ENCODE measurements at places on chromosomes 2 and 18.

DNA sequence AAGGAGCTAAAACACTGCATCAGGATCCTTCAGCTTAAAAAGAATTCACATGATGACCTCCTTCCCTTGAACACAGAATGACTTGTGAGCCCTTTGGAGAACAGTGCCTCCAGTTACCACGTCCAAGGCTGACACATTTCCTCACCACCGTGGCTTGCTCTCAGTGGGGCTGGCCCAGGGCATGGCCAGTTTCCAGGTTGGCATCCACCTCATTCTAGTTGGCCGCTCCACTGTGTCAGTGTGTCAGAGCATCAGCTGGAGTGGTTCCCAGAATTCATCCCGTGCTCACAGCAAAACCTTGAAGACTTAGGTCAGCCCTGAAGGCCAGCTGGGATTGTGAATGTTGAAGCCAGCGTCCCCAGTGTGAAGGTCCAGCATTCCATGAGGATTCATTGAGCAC lies 158.5 kb downstream of the INSIG2 start:
- DNase-seq: no peak

DNA sequence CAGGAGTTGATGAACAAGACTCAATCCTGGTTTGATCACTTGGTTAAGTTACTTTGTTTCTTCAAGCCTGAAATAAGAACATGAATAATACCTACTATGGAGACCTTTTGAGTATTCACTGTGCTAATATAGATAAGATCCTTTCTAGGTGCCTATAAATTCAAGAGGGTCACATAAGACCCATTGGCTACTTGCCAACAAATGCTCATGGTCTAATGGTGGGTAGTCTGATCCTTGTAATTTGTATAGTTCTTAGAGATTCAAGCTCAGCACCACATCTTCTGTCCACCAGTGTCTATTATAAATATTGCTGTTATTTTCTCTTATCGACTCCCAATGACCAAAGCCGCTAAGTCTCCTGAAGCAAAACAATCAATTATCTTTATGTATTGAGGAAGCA lies 27.4 kb upstream of the ACSL3 start:
- DNase-seq: no peak

- DNase-seq: no peak
Measured at GRCh38 chr2:39164089-39164488, 43.2 kb upstream of the SOS1 start.

DNA sequence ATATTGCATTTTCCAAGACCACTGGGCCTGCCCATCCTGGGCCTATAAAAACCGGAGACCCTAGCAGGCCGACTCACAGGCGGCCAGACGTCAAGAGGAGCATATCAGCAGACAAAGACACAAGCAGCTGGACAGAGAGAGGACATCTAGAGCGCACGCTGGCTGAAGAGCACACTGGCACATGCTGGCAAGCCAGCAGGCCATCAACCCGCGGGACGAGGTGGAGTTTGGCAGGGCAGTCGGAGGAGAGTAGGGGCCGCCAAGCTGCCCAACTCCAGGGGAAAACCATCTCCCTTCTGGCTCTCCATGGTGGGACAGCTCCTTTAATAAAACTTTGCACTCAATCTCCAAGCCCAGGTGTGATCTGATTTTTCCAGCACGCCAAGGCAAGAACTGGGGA lies 36.6 kb upstream of the RAB27B start:
- DNase-seq: no peak

- no peak for DNase-seq
Measured at GRCh38 chr2:119230219-119231185, 6.9 kb downstream of the STEAP3 start.

DNA sequence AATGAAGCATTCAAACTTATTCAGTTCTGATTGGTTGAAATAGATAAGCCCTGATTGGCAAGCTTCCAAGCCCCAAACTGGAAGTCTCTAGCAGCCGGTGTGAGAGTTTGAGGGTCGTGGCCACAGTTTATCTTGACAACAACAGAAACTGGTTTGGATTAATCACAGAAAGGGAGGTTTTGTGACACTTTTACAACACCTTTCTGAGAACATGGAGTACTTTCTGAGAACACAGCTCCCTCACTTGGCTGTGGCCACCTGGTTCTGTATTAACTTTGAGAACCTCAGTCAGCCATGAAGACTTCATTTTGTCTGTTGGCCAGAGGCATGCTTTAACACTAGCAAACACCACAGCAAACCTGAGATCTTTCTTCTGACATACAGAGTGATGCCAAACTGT lies 280.7 kb upstream of the VWC2L start:
- no peak for DNase-seq

DNA sequence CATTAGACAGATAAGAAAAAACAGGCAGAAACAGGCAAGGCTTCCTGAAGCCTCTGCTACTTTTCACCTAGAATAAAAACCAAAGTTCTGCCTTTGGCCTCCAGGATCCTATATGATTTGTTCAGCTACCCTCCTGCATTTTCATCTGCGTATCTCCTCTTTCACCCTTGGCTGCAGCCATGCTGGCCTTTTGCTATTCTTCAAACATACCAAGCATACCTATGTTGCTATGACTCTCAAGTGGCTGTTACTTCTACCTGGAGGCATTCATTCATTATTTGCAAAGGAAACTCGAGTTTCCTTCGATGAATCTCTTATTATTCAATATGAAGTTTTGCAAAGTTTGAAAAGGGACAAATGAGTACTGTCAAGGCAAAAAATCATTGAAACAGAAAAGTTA lies 106.4 kb upstream of the HNMT start:
- DNase-seq: no peak

DNA sequence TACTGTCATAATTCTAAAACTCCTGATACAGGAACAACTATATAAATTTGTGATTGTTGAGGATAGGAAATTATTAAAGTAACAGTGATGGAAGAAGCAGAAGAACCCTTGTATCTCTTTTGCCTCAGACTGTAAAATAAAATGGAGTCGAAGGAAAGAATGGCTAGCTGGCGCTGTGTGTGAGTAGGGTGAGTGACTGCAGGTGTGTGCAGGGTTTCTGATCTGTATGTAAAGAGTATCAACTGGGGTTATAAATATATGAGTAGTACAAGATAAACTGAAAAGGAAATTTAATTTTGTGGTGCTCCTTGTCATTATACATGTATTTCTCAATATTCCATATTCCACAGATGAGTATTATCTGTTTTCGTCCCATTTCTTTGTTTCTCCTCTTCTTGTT lies 15.2 kb downstream of the POLI start:
- DNase-seq: no peak

- no peak for DNase-seq
Measured at GRCh38 chr2:119586085-119586484, 41.8 kb downstream of the CFAP221 start.

- no peak for DNase-seq
Measured at GRCh38 chr2:232556426-232556825, 5.9 kb downstream of the EIF4E2 start.

- no peak for DNase-seq
Measured at GRCh38 chr2:206273905-206274304, 558 bp upstream of the ZDBF2 start.

- DNase-seq: no peak
Measured at GRCh38 chr2:172012677-172013391, 13.1 kb downstream of the METAP1D start.

GRCh38 chr2:149420053-149420963 lies 89.9 kb downstream of the LYPD6 start:
- DNase-seq: no peak

DNA sequence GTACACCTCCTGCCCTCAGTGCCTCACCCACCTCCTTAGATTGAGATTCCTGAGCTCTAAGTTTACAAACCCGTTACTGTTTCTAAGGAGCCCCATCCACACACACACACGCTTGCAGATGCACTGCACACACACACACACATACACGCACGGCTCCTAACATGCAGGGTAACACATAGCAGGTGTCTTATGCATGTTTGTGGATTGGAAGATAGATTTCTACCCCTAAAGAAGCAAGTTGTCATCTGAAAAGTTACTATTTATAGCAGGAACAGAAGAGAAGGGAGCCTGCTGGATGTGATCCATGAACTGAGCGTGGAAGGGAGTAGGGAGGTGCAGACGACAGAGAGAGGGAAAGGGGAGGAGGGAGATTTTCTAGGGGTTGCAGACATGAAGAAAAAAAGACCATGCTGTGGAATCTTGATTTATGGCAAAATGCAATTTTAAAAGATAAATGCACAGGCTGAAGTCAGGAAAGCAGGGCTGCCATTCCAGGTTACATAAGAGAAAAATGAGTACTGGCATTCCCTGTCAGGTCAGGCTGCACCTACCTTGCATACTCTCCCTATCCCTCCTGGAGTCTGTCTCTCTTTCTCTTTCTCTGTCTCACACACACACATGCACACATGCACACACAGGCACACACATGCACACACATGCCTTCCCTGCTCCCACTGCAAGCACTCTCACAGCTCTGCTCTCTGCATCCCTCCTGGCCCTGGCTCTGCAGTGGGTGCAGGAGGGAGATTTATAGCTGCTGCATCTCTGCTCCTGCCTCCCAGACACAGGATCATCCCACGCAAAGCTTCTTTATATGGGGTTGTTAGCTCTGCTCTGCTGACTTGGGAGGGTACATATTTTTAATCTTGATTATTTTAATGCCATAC lies 192.6 kb upstream of the MYT1L start:
- no peak for DNase-seq

DNA sequence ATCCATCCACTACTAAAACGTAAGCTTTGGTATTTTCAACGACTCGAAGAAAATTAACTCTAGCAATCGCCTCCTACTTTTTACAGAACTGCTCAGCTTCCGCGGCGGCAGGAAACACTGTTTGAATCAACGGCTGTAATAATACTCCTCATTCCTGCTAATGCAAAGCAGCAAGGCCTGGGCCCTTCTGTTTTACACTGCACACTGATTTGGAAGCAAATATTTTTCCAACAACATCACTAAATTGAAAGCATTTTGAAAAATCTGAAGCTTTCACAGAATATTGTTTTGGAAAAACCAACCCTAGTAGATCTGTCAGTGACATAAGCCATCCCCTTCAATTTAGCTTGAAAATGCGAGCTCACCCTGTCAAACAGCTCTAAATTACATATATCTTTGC lies 261.2 kb downstream of the TXNL1 start:
- DNase-seq: no peak

DNA sequence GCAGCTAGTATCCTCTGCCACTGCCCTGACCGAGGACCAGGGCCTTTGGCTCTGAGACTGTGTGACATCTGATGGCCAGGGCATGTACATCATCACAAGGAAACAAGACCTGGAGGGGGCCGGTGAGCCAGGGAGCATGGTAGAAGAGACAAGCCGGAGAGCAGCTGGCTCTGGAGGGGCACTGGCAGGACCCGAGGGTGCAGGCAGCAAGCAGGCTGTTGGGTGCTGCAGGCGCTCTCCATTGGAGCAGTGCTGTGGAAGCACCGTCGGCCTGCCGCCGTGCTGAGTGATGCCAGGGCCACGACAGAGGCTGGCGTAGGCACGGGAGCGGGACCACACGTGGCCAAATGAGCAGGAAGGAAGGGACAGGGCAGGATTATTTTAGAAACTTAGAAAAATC lies 335.2 kb downstream of the GBX2 start:
- DNase-seq: no peak

- DNase-seq: no peak
Measured at GRCh38 chr18:57705832-57706595, 84.4 kb upstream of the NARS1 start.

DNA sequence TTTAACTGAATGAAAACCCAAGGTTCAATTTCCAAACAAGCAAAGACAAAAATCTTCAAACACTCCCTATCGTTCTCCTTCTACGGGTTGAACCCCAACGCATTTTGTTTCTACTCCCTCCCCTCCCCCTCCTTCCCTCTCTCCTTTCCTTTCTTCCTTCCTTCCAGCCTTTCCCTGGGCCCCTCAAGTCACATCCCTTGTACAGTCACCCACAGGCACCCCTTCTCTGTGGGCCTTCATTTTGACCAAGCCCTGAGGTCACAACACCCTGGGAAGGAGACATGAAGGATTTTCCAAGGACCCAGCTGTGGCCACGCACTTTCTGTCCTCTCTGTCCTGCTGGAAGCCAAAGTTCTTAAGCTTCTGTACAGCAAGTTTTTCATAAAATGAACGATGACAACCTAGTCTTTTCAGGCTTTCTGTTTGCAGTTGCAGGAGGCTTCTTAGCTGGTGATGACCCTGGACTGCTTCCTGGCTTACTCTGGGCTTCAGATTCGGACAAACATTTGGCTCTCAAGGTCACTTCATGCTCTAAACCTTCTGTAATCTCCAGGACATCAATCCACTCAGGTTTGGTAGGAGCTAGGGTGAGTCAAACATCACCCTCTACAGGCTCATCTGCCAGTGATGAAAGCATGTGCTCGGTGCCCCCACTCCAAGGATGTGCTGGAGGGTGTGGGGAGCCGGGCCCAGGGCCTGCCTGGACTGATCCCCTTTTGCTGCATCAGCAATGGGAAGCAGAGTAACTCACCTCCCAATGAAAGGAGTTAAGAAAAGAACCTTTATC lies 25.5 kb downstream of the TMEM247 start:
- no peak for DNase-seq

DNA sequence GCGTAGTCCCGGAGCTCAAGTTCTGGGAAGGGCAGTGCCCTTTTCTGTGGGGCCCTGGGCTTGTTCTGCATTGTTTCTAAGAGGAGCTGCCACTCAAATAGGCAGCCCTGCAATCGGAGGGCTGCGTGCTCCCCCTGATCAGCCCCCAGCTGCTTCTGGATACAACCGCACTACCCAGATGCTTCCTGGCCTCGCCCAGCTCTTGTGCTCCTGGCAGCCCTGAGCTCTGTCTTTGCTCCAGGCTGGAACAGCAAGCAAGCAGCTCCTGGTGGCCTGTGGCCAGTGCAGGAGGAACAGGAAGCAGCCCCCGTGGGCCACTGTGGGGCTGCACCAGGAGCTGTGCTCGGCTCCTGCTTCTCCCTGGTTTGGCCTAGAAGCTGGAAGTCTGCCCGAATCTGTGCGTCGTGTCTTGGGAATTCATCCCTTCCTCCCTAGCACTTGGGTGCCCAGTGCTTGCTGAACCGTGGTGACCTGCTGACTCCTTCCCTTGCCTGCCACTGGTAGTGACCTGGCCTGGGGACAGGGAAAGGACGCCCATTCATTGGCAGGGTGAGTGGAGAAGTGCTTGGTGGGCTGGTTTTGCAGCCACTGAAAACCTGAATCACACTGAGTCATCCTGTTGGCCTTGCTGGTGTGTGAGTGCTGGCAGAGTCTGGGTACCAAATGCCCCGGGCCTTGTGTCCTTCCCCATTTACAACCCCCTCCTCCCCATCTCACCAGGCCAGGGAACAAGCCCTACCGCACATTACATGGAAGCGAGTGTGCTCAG lies 27.3 kb upstream of the NTSR2 start:
- no peak for DNase-seq

- no peak for DNase-seq
Measured at GRCh38 chr2:105177536-105178254, 63.8 kb upstream of the GPR45 start.

- DNase-seq: no peak
Measured at GRCh38 chr2:120650022-120650644, 85.5 kb upstream of the GLI2 start.

GRCh38 chr2:215621381-215621780 lies 185.5 kb upstream of the FN1 start:
- DNase-seq: no peak

All from stimulated activated CD8-positive, alpha-beta memory T cell treated with anti-CD3 and anti-CD28 coated beads, Interleukin-2, amount 100 ng/mL, for 1 hour (primary cell).